ENCODE measurements at places on chromosomes 11 and 22.
A peak's percentile ranks its signal among the peaks of the same experiment; 100 is the strongest.

- DNase-seq: no peak
These were observed 3.1 kb downstream of the SLC25A22 start for GRCh38 chr11:794766-795633.

- DNase-seq: no peak
These were observed 222.1 kb downstream of the LRRC4C start for GRCh38 chr11:41237382-41237781.

DNA sequence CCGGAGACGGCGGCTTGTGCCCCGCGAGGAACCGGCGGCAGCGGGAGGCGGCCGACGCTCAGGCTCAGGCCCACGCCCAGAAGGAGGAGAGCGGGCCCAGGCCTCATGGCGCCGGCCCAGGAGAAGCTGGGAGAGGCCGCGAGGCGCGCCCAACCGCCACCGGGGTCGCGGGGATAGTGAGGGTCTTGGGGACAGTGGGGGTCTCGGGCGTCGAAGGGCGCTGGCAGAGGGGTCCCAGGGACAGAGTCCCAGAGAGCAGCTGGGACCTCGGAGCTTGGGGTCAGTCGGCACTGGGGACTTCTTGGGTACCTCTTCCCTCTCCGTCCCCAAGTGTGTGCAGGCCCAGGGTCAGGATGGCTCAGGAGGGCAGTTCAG is at the start of gene PKDREJ:
TSS of gene PKDREJ (minus strand) at position 128 of the 375 bp plus-strand sequence. CDS start at position 107, 21 bp downstream.
- no peak for DNase-seq

DNA sequence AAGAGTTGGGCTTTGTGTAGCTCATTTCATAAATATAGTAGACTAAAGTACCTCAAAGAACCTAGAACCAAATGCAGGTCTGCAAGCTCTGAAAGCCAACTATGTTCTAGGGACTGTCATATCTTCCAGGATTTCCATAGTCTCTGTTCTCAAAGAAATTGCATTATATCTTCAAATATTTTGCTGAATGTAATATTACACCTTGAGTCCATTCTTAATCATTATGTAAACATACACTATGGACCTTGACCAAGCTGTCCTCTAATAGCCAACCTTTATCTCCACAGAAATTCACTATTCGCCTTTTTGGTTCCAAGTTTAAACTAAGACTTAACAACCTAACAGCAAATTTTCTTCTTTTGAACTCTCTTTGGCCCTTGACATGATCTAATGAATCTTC is 678.7 kb upstream of the ARHGAP42 start:
- no peak for DNase-seq

DNA sequence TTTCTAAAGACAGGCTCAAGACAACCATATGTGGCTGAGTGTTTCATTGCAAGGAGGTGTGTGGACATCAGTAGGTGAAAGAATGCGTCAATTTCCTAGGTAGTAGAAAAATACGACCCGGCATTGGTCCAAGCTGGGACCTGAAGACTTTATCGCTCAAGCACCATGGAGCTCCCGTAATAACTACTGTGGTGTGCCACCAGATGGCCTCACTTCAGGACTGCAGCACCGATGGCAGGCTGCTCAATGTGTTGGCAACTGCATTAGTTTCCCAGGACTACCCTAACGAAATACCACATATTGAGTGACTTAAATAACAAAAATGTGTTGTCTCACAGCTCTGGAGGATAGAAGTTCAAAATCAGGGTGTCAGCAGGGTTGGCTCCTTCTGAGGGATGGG is 72.4 kb upstream of the FAT3 start:
- no peak for DNase-seq

DNA sequence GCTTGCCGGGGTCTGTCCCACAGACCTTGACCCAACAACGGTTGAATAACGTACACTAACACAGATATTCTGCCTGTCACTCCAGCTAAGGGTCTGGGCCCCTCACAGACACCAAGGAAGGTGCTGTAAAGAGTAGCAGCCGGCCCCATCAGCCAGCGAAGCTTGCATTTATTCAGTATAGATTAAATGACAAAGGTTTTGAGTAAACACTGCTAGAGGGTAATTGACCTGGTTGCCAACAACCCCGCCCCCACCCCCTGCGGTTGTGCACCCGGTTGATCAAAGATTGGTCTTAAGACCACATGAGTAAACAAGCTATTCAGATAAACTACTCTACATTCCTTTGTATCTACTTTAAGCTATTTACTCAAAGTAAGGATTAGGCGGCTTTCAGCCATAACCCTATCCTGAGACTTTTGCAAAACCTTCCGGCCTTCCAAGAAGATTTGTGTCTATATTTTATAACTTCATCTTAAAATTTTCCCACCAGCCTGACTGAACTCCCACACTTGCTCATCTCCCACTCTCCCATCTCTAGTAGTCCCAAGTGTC is 4.8 kb upstream of the CKAP5 start:
- no peak for DNase-seq

GRCh38 chr22:35399114-35399677 is 744 bp upstream of the MCM5 start:
- no peak for DNase-seq

DNA sequence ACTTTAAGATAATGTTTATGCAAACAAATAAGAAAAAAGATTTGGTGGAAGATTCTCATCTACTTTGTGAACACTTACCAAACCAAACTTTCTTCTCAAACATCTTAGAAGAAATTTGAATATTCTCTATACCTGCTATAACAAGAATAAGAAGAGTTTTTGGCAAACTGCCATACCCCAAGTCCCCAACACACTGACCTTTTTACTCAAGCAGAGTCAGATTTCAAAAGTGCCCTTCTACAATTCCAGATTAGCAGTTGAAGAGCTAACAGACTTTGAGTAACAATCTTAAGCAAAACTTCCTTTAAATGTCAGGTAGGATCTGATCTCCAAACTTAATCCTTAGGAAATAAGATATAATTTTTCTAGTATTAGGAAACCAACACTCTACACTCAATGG is 33.9 kb downstream of the TSG101 start:
- DNase-seq: no peak

- DNase-seq: no peak
These were observed 41.3 kb downstream of the NEU3 start for GRCh38 chr11:75029836-75030631.

DNA sequence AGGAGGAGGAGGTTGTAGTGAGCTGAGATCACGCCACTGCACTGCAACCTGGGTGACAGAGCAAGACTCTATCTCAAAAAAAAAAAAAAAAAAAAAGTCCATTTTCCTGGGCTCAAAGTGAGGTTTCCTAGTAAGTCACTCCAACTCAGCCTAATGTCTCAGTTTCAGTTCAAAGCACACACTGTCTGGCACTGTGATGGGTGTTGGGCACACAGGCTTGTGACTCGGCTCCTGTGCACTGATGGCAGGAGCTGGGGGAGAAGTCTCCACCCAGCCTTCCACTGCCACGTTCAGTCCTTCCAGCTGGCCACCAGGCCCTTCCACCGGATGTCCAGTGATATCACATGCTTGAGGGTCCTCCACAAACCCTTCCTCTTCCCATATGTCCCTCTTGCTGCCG is 186.0 kb downstream of the CEP164 start:
- no peak for DNase-seq

DNA sequence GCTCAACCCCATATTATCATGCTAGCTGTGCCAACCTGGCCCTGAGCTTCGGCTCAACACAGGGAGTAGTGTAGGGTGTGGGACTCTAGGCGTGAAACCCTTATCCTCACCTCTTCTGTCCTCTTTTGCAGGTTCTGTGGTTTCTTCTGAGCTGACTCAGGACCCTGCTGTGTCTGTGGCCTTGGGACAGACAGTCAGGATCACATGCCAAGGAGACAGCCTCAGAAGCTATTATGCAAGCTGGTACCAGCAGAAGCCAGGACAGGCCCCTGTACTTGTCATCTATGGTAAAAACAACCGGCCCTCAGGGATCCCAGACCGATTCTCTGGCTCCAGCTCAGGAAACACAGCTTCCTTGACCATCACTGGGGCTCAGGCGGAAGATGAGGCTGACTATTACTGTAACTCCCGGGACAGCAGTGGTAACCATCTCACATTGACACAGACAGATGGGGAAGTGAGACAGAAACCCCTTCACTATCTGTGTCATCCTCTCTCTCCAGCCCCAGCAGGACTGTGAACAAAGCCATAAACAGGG is 76.4 kb downstream of the GGTLC2 start:
- no peak for DNase-seq

- DNase-seq: no peak
These were observed 3.6 kb downstream of the CHADL start for GRCh38 chr22:41237036-41237706.

DNA sequence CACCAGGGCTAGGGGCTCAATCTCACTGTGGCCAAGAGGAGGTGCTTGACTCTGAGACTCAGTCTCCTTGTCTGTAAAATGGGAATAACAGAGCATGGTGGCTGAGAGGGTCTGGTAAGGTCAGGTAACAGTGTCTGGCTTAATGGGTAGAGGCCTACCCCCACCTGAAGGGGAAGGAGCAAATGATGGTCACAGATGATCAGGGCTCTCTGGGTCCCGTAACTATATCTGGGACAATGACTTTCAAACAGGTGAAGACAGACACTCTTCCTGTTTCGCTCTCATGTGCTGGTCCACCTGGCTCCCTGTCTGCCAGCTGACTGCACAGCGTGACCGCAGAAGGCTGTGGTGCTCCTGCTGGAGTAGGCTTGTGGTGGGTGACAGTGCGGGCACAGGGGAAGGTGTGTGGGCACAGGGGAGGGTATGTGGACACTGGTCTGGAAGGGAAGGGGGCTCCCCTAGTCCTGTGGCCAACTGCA is 4.0 kb downstream of the A4GALT start:
- no peak for DNase-seq

GRCh38 chr22:26428515-26429457 is at the start of gene ASPHD2:
ASPHD2 (plus strand) TSS chr22:26429260; CDS start chr22:26433616, 4,356 bp downstream.
- peak; percentile 37 for DNase-seq

GRCh38 chr11:61539831-61540357 is 31.3 kb downstream of the LRRC10B start:
- DNase-seq: no peak

DNA sequence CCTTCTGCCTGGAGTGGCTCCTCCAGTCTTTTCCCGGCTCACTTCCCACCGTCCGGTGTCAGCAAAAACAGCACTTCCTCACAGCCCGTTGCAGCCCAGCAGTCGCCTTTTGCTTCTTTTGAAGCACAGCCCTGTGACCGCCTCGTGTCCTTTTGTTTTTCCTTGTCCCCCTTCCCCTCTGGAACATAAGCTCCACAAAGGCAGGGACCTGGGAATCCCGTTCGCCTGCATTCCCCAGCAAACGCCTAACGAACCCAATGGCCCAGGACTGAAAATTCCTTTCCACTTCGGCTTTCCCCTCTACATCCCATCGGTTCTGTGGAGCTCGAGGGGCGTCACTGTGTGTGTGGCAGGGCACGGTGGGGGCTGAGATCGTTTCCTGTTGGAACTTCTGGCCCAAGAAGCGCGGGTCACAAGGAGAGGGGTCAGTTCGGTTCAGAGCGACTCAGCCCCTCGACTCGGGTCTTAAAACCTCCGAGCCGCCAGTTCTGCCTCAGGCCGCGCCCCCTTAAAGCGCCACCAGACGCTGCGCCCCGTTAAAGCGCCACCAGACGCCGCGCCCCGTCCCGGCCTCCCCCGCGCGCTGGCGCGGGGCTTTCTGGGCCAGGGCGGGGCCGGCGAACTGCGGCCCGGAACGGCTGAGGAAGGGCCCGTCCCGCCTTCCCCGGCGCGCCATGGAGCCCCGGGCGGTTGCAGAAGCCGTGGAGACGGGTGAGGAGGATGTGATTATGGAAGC is 841 bp downstream of the RIC8A start:
- peak; percentile 55 for DNase-seq

GRCh38 chr22:44181912-44182587 is 1.3 kb downstream of the PARVG start:
- DNase-seq: no peak

- no peak for DNase-seq
These were observed 64.7 kb upstream of the ASPHD2 start for GRCh38 chr22:26364066-26365015.

GRCh38 chr11:111183706-111184105 is 61.8 kb upstream of the POU2AF2 start:
- no peak for DNase-seq

DNA sequence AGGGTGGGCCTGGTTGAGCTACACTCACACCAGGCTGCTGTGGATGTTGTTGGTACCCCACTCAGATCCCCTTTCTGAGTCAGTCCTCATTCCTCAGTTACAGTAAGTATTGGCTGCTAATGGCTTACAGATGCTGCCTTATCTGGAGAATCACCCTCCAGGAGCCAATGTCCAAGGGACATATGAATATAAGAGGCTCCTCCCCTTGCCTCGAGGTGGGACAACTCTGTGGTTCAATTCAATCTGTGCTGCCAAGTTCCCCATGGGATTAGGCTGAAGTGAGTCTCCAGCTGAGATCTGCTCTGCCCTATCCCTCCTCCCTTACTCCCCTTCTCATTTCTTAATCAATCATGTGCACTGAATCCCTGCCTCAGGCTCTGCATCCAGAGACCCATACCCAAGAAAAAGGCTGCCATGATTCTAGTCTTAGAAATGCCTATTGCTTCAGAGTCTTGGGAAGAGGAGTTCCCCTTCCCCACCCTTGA is 168.8 kb upstream of the SYT13 start:
- no peak for DNase-seq

GRCh38 chr22:46121523-46122287 is 28.6 kb upstream of the PPARA start:
- DNase-seq: no peak

DNA sequence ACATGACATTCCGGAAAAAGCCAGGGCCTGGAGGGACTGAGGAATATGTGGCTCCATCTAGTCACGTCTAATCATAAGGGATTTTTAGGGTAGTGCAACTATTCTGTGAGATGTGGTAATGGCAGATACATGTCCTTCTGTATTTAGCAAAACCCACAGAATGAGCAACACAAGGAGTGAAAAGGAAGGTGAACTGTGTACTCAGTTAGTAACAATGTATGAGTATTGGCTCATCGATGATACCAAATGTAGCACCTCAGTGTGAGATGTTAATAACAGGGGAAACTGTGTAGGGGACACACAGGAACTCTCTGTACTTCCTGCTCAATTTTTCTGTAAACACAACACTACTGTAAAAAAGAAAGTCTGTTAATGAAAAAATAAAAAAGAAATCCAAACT is 42.0 kb upstream of the CARS1 start:
- DNase-seq: no peak

GRCh38 chr22:28883917-28884746 is 760 bp downstream of the ZNRF3 start:
- DNase-seq: no peak

DNA sequence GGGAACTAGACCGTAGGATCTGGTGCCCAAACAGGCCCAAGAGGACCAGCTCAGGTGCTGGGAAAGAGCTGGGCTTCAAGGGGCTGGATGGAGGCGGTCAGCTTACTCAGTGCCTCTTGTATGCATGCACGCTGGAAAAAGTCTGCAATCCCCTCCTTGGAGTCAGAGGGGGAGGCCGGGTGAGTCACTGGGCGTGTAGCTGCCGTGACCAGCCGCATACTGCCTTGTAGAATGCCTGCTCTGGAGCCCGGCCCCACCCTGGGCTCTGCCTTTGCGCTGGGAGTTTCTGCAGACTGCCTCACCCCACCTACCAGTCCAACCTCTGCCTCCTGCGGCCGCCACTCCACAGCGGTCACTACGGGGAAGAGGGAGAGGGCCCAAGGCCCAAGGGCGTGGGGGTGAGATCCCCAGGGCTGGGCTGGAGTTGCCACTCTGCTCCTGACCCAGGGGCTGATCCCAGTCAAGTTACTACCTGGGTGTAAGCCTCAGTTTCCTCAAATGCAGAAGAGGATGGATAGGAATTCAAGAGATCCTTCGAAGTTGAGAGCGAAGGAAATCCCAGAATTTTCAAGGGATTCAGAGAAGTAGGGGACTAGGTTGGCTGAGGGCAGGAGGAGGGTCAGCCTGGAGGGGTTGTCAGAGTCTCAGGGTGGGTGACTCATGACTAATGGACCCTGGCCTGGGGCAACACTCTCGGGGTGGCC is 4.2 kb downstream of the MRGPRF start:
- no peak for DNase-seq
